Lower lobe of right lung (tissue), 2 donors: ENCODE measurements at places on chromosomes 3 and 15.

DNA sequence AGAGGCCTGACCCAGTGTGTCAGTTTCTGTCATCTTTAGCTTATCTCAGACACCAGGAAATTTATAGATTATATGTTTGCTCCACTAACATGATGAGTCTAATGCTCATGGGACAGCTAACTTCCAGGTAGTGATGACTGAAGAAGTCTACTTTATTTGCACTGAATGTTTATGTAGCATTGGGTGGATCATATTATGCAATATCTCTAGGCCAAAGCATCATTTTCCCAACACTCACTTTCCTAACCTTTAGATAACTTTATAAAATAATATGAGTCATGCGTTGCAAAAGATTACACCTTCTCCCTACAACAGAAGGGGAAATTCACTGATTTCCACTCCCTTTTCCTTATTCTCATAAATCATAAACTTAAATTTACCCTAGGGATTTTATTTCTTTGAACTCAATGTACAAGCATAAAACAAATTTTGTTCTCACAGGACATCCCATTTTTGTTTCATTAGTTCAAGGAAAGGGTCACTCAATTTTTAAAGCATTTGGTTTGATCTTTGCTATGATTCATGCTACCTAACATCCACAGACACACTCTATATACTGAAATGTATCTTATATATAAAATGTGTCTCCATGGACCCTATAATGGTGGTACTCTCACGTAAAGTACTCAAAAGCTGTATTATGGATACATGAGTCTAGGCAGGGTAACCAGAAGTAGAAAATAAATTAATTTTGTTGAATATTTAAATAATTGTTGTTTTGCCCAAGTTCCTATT, 225.2 kb downstream of the WDR72 start:
- DNase-seq: no peak

DNA sequence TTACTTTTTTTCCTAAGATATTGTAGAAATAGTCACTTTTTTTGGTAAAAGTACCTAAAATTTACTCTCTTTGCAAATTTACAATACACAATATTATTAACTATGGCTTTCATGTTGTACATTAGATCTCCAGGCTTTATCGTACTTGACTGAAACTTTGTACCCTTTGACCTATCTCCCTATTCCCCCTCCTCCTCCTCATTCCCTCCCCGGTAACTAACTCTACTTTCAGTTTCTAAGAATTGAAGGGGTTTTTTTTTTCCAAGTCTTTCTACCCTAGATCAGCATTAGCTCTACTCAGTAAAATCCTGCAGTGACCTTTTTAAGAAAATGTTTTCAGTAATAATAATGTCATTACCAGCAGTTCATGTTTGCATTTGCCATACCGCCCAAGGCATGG, 10.1 kb downstream of the HACL1 start:
- no peak for DNase-seq

DNA sequence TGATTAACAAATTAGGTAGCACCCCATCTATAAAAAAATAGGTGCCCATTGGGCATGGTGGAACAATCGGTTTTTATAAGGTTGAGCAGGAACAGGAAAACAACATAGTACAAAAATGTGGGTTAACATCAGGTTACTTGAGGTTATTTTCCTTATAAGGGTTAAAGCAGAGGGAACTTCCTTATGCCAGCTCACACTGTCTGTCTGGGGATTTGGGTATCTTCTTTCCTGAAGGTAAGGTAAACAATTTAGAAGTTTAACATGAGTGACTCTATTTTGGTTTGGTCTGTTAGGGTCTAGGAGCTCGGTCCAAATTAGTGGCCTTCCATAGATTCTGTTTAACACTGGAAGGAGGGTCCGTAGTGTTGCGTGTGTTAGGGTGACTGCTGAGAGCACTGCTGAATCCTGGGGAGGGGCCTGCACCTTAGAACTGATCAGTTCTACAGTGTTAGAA, 14.7 kb downstream of the CHD2 start:
- DNase-seq: no peak

- DNase-seq: no peak
Observed at GRCh38 chr3:23002836-23003732, 200.0 kb upstream of the UBE2E2 start.

- DNase-seq: no peak
Observed at GRCh38 chr3:42809202-42809601, at the start of gene ACKR2. TSS of gene ACKR2 (plus strand) at chr3:42809445. CDS start at chr3:42864503, 55,058 bp downstream.

- DNase-seq: no peak
Observed at GRCh38 chr3:99651531-99651930, 13.1 kb downstream of the COL8A1 start.

GRCh38 chr15:67143646-67144045, 78.2 kb downstream of the SMAD3 start:
- DNase-seq: no peak

DNA sequence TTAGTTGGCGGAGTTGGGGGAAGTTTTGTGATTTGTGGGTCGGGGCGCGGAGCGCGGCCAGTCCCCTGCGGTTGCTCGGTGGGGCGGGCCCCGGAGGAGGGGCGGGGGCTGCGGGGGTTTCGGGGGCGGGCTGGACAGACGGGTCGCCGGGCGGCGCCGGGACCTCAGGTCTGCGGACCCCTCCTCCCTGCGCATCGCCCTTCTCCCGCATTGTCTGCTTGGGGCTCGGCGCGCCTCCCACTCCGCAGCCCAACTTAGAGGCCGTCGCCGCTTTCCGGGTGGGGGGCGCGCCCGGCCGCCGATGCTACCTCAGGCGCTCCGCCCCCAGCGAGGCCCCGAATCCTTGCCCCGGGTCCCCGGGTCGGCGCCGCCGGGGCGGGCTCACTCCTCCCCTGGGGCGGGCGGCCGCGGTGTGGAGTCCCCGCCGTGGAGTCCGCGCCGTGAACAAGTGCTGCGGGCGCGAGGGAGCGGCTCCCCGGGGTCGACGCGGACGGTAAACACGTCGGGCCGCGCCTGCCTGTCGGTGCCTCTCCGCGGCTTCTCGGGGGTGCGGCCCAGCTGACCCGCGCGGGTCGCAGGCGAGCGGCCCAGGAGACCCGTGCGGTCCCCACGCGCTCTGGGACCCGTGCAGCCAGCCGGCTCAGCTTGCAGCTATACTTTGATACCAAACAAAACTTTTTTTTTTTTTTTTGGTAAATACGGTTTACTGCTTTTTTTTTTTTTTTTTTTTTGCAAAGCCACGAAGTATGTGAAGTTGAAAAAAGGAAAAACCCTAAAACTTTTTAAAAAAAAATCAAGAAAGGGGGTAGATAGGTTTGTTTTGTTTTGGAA, 624 bp downstream of the AKAP13 start:
- DNase-seq: peak; percentile 75

DNA sequence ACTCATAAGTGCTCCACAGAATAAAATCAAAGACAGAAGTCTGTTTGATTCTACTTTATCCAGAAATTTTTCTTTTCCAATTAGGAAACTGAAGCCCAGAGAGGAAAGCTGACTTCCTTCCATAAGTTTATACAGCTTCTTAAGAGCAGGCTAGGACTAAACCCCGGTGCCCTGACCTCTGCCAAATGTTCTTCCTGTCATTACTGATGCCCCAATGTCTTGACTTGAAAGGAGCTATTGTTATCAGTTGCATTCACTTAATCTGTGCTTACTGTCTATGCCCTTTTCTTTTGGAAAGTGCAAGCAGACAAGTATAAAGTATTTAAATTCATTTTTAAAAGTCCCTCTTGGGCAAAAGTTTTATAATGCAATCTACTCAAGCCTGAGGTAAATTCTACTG, 18.1 kb downstream of the CD200 start:
- DNase-seq: no peak

DNA sequence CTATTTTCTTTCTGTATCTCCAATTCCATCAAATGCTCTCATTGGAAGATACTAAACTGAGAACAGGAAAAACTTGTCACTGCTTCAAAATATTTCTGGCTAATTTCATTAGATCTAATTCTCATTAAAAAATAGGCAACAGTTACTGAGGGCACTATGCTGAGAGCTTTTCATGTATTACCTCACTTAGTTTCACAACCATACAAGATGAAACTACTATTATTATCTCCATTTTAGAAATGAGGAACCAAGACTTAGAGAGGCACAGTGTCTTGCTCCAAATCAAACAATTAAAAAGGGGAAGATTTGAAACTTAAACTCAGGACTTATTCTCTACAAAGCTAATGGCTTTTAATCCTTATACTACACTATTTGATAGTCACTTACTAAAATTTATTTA, 7.2 kb upstream of the OTOL1 start:
- no peak for DNase-seq

GRCh38 chr3:171649911-171650592, 160.2 kb downstream of the PLD1 start:
- no peak for DNase-seq

GRCh38 chr3:32958509-32958908, 7.1 kb downstream of the CCR4 start:
- DNase-seq: no peak

- no peak for DNase-seq
Observed at GRCh38 chr3:58631742-58632141, 34.8 kb downstream of the FAM3D start.

- DNase-seq: no peak
Observed at GRCh38 chr15:89745131-89745530, 5.9 kb downstream of the MESP1 start.

GRCh38 chr15:81948222-81948621, 97.6 kb downstream of the MEX3B start:
- DNase-seq: no peak

DNA sequence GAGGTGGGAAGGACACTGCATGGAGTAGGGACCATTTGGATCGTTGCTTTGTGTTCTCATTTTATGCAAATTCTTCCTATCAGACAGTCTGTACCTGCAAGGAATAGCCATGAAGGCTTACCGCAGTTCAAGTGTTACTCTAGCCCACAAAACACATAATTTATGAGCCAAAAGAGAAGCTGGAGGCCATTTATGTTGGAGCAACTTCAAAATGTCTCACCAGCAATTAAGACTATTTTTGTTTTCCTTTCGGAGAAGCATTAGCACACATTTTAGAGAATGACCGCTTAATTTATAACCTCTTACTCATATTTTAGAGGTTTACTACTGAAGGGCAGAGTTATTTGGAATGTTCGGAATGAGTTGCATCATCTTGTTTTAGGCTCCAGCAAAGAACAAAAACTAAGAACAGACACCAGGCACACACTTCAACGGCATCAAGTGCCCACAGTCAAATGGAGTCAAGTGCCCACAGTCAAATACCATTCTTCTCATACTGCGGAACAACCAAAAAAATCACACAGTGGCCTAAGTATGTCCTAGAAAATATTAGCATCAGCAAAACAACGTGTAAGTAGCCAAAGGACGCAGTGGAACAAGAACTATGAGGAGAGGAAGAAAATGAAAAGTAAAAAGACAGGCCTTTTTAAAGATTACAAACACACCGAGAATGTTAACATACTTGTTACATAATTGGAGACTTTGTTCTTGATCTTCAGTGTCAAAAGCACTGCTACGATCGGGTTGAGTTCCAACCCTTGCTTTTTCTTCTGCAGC, 17.5 kb upstream of the GOLGA8J start:
- DNase-seq: no peak

GRCh38 chr3:62238431-62238830, 134.9 kb downstream of the FEZF2 start:
- no peak for DNase-seq

GRCh38 chr3:142888481-142889211, at the start of gene PCOLCE2:
TSS of gene PCOLCE2 (minus strand) at chr3:142889083. CDS start at chr3:142888896, 187 bp downstream.
- peak; percentile 55 for DNase-seq

GRCh38 chr3:153163756-153164550, 1.9 kb downstream of the RAP2B start:
- DNase-seq: no peak

DNA sequence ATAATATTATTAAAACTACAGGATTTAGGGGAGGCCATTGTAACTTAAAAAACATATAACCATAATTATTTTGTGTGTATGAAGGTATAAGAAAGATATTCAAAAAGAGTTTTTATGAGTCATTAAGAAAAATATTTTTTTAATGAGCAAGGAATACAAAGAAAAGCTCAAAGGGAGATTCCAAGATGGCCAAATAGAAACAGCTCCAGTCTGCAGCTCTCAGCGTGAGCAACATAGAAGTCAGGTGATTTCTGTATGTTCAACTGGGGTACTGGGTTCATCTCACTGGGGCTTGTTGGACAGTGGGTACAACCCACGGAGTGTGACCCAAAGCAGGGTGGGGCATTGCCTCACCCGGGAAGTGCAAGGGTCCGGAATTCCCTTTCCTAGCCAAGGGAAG, 336.1 kb downstream of the TBL1XR1 start:
- DNase-seq: no peak

DNA sequence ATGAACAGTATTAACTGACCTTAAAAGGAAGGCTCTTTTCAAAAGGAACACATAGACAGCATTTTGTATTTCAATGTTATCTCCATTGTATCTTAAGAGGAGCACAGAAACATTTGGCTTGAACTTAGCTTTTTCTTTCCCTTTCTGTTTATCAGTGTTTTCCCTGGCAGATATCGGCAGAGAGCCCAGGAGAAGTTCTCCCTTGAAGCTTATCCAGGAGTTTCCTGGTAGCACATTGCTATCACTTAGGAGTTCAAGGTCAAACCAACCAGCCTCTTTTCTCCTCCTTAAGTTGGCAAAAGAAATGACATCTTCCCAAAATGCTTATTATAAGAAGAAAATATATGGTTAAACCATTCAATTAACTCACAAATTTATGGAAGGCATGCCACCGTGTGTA, 344.6 kb upstream of the UBE2E2 start:
- no peak for DNase-seq

GRCh38 chr3:140463355-140463754, 214.5 kb upstream of the TRIM42 start:
- no peak for DNase-seq

- DNase-seq: no peak
Observed at GRCh38 chr3:11805716-11806115, 41.0 kb downstream of the TAMM41 start.

- DNase-seq: no peak
Observed at GRCh38 chr3:58991623-58992022, 58.2 kb downstream of the CFAP20DC start.

- no peak for DNase-seq
Observed at GRCh38 chr3:154304116-154304786, 20.0 kb downstream of the DHX36 start.

- no peak for DNase-seq
Observed at GRCh38 chr3:195394024-195394423, 48.8 kb downstream of the ACAP2 start.

DNA sequence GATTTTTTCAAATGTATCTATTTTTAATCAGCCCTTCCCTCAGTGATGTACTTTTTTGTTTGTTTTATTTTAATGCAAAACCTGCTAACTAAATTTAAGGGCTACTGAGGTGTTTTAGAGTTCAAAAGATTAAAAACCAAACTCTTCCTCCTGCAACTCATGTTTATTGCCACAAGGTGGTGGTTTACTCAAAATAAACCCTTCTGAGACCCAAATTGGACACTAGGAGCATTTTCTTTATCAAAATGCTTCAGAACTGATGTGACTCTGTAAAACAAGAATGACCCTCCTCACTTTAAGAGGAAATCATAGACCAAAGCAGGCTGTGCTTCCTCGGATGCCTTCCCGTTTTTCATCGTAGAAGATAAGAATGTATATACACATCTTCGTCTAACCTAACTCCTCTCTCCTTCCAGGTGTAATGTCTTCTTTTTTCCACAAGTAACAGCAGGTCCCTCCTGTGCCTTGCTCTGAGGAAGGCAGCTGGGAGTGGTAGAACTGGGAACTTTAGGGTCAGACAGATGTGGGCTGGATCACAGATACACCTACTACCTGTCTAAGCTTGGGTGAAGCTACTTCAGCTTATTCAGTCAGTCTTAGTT, 2.9 kb upstream of the NME9 start:
- no peak for DNase-seq
